ENCODE measurements at places on chromosomes 16 and 17. TPM values are rescaled to one million over a fixed set of nuclear protein-coding genes. Genes with fewer than 3 reads are reported as not detected.

DNA sequence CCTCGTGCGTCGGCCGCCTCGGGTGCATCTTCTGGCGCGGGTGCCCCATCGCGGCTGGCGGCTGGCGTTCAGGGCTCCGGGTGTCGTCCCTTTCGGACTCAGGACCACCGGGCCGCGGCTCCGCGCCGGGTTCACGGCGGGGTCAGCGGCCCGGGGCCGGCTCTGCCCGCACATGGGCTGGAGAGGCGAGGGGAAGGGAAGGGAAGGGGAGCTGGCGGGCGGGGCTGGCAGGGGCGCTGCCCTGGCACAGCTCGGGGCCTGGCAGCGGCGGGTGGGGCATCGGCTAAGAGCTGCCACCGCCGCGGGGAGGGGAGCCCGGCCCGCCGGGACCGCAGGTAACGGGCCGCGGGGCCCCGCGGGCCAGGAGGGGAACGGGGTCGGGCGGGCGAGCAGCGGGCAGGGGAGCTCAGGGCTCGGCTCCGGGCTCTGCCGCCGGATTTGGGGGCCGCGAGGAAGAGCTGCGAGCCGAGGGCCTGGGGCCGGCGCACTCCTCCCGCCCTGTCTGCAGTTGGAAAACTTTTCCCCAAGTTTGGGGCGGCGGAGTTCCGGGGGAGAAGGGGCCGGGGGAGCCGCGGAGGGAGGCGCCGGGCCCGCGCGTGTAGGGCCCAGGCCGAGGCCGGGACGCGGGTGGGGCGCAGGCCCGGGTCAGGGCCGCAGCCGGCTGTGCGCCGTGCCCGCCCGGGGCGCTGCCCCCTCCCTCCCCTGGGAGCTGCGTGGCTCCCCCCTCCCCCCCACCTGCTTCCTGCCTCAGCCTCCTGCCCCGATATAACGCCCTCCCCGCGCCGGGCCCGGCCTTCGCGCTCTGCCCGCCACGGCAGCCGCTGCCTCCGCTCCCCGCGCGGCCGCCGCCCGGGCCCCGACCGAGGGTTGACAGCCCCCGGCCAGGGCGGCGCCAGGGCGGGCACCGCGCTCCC is 646 bp downstream of the HIC1 start:
- DNase-seq, result no peak

DNA sequence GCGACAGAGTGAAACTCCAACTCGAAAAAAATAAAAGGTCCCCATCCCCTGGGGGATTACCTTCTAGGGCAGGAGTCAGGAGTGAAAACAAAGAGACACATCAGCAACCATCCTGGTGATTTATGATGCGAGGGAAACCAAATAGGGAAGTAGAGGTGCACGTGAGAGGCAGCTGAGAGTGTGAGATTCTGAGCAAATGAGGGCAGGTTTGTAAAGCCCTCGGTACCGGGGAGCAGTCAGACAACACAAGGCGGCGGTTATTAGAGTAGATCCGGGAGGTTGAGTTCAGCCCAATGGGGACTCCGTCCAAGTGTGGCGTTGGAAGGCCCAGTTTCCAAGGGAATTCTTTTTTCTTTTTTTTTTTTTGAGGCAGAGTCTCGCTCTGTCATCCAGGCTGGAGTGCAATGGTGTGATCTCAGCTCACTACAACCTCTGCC is 7.4 kb upstream of the ARMC7 start:
- no peak for DNase-seq

DNA sequence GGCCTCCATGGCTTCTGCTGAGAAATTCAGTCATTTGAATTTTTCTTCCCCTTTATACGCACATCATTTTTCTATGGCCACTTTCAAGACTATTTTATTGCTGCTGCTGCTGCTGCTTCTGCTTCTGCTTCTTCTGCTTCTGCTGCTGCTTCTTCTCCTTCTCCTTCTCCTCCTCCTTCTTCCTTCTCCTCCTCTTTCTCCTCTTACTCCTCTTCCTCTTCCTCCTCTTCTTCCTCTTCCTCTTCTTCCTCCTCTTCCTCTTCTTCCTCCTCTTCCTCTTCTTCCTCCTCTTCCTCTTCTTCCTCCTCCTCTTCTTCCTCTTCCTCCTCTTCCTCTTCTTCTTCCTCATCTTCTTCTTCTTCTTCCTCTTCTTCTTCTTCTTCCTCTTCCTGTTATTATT is 22.4 kb downstream of the CPD start:
- DNase-seq, result no peak

GRCh38 chr16:12235110-12235509 is 258.6 kb downstream of the SNX29 start:
- DNase-seq, result no peak

The FA2H gene
- polyA plus RNA-seq, result 4.2 TPM
